HL-60 (cell line): ENCODE measurements at places on chromosomes 11 and 22.

DNA sequence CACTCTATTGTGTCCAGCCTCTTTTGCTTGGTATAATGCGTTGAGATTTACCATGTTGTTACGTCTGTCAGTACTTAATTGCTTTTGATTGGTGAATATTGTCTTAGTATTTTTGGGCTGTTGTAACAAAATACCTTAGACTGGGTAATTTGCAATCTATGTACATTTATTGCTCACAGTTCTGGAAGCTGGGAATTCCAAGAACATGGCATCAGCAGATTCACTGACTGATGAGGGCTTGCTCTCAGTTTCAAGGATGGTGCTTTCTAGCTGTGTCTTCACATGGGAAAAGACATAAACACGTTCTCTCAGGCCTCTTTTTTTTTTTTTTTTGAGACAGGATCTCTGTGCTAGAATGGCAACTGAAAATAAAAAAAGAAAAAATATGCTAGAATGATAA is 46.7 kb upstream of the INCENP start:
- no peak for DNase-seq

GRCh38 chr22:50702821-50703725 is 30.4 kb downstream of the SHANK3 start:
- no peak for DNase-seq

DNA sequence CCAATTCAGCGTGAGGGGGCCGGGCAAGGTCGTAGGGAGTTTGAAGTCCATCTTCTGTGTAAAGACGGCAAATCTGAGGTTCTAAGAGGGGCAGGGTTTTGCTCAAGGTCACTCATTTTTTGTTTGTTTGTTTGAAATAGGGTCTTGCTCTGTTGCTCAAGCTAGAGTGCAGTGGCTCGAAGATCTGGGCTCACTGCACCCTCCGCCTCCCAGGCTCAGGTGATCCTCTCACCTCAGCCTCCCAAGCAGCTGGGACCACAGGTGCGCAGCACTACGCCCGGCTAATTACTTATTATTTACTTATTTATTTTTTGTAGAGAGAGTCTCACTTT is 355 bp upstream of the AP1B1 start:
- no peak for DNase-seq

GRCh38 chr22:49352361-49353169 is 475.1 kb downstream of the BRD1 start:
- DNase-seq = no peak

DNA sequence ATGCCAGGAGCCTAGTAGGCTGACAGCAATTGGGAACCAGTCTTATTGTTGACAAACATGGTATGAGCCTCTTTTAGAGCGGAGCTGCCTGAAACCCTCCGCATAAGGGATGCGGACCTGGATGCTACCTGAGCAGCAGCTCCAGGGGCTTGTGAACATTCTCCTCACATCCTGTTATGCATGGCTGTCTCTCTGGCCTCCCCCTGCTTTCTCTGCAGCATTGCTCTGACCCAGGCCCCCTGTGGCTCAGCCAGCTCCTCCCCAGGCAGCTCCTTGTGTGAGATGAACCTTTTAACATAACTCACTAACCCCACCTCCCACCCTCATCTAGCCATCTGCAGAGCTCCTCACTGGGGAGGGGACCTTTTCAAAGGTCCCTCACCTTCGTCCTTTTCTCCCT is 6.0 kb downstream of the BMAL1 start:
- no peak for DNase-seq

- peak; percentile 15 for DNase-seq
Observed at GRCh38 chr22:18057568-18058209, 20.1 kb upstream of the PEX26 start.

GRCh38 chr11:63537293-63538101 is 889 bp downstream of the PLAAT4 start:
- DNase-seq = no peak

GRCh38 chr22:40401981-40402406 is 31.6 kb downstream of the SGSM3 start:
- no peak for DNase-seq

GRCh38 chr11:95595541-95595940 is 194.0 kb downstream of the FAM76B start:
- no peak for DNase-seq

- DNase-seq = no peak
Observed at GRCh38 chr11:95247127-95247684, 16.2 kb upstream of the SESN3 start.

DNA sequence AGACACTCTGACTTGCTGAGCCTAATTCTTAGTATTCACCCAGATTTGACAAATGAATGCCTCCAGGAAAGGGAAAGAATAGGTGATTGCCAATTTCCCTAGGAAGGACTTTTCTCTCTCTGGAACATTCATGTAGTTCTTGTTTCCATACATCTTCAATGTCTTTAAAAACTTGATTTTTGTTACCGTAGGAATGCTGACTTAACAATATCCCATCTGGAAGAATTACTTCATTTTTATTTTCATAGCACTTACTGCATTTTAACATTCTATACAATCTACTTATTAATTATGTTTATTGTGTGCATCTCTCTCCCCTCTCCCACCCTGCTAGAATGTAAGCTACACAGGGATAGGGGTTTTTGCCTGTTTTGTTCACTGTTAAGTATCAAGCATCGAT is 66.6 kb downstream of the SLC5A12 start:
- no peak for DNase-seq

GRCh38 chr22:39725351-39726035 is 154.9 kb downstream of the CACNA1I start:
- no peak for DNase-seq
